ENCODE measurements at places on chromosomes 3 and 15. TPM values are rescaled to one million over a fixed set of nuclear protein-coding genes. Genes with fewer than 3 reads are reported as not detected.

GRCh38 chr3:23830869-23831484 is 25.2 kb downstream of the UBE2E1 start:
- no peaks in the 10 kb centered on the region for H3K36me3 ChIP-seq
- no peaks in the 10 kb centered on the region for H3K27me3 ChIP-seq
- peaks cover 50% of the 10 kb centered on the region for H3K4me1 ChIP-seq
- DNase-seq = no peak

DNA sequence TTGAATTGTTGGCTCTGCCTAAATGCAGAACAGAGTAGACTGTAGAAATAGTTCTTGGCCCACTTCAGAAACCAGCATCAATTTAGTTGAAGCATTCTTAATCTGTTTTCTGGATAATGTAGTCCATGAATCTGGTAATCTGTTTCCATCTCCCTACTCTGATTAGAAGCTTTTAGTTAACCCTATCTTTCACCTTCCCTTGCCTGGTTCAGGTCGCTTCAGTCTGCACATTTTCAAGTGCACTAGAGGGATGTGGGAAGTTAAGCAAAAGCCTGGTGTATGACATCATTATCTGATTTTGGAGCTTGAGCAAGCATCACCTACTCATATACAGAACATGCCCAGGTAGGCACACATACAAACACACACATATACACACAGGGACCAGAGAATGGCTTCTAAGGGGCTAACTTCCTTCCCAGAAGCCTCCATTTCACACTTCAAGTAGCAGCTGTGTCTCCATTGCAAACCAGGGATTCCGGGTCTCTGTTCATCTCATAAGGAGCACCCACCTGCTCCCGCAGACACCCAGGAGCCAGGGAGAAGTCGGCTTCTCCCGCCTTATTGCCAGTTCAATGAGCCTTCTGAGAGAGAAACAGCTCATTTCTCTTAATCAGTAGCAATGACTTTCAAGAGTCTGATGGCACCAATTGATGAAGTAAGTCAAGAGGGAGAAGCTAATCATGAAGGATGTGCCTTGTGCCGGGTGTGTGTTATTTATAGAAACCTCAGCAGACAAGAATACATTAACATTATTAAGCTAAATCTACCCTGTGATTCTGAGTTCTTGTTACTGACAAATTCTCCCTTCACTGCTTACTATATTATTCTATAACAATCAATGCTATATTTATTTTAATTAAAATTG is 347.9 kb upstream of the STAC start:
- H3K27me3 ChIP-seq = no peaks in the 10 kb centered on the region
- H3K36me3 ChIP-seq = no peaks in the 10 kb centered on the region

A4GNT gene
- not detected for total RNA-seq

DNA sequence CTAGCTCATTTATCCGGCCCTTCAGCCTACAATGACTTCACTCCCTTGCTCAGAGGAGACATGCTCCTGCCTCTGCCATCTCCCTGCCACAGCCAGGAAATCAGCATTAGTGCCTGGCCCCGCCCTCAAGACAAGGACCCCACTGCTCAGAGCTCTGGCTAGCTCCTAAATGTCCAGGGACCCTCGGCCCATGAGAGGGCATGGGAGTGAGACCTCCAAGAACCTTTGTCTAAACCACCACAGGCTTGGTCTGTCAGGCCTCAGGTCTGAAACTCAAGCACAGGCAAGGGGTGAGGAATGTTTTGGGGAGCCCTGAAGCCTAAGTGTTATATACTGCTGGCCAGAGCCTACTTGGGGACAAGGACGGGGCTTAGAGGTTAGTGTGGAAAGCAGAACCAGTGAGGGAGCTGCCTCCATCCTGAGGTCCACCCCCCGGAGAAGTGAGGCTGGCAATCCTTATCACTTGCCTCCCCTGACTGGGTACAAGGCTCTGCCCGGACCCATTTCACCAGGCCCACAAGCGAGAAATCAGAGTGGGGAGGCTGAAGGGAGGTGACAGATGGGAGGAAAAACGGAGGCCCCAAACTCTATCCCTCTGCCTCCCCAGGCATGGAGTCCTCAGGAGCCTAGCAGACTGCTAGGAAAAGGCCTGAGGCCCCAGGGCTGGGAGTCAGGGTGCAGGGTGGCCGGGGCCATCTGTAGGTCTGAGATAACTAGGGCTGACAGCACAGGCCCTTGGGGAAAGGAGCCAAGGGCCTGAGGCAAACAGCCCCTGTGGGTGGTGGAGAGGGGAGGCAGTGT is 18.8 kb downstream of the SHF start:
- no peak for DNase-seq
- H3K27me3 ChIP-seq = no peaks in the 10 kb centered on the region
- no peak overlapping the region for H3K4me3 ChIP-seq
- peak overlapping the region; percentile 97 for H3K27ac ChIP-seq

- no peaks in the 10 kb centered on the region for H3K27me3 ChIP-seq
- H3K4me3 ChIP-seq = no peak overlapping the region
- no peak for DNase-seq
- H3K27ac ChIP-seq = no peak overlapping the region
- H3K36me3 ChIP-seq = no peaks in the 10 kb centered on the region
These were observed 35.1 kb upstream of the PPARG start for GRCh38 chr3:12253516-12254343.

DNA sequence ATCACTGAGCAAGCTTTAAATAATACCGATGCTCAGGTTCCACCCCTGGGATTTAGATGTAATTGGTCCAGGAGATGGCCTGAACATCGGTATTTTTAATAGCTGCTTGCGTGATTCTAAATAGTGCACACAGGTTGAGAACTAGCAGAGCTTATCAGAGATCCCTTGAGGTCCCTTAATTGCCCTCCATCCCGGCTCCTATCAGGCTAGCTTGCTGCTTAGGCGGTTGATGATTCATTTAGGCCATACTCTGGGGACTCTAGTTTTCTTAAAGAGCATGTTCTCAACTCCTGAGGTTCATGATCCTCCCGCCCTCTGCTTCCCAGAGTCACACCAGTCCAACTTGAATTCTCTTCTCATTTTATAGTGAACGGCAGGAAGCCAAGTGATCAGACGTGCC is 280.3 kb downstream of the FEZF2 start:
- no peaks in the 10 kb centered on the region for H3K27me3 ChIP-seq
- H3K27ac ChIP-seq = no peak overlapping the region
- H3K36me3 ChIP-seq = no peaks in the 10 kb centered on the region
- no peak for DNase-seq

STX19 gene
- total RNA-seq = not detected

KBTBD8 gene
- total RNA-seq = 6.4 TPM

GABRR3 gene
- total RNA-seq = not detected

DNA sequence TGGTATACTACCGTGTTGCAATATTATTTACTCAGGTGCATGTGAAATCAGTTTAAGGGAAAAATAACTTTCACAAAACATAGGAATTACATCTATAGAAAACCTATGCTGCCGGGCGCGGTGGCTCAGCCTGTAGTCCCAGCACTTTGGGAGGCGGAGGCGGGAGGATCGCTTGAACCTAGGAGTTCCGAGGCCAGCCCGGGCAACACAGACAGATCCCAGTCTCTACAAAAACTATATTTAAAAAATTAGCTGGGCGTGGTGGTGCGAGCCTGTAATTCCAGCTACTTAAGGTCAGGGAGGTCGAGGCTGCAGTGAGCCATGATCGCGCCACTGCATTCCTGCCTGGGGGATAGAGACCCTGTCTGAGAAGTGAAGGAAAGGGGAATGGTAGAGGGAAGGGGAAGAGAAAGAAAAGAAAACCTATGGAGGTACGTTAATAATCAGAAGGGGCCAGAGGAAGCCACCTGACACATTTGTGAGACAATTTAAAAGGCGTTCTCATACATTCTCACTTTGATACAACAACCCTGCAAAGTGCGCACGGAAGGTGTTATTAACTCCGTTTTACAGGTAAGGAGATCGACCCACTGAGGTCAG is 456 bp upstream of the TMEM62 start:
- peak overlapping the region; percentile 95 for H3K4me3 ChIP-seq
- H3K4me1 ChIP-seq = peaks cover 15% of the 10 kb centered on the region
- no peaks in the 10 kb centered on the region for H3K27me3 ChIP-seq
- peak overlapping the region; percentile 88 for H3K27ac ChIP-seq
- H3K36me3 ChIP-seq = peaks cover 22% of the 10 kb centered on the region

GRCh38 chr3:188343894-188344293 is 189.9 kb downstream of the LPP start:
- H3K36me3 ChIP-seq = no peaks in the 10 kb centered on the region
- no peak for DNase-seq
- no peaks in the 10 kb centered on the region for H3K27me3 ChIP-seq
- no peak overlapping the region for H3K4me3 ChIP-seq
- peak overlapping the region; percentile 77 for H3K27ac ChIP-seq

GRCh38 chr15:70494852-70495571 is 268.3 kb downstream of the UACA start:
- peak; percentile 5 for DNase-seq
- H3K4me3 ChIP-seq = no peak overlapping the region
- H3K36me3 ChIP-seq = no peaks in the 10 kb centered on the region
- no peak overlapping the region for H3K27ac ChIP-seq
- no peaks in the 10 kb centered on the region for H3K27me3 ChIP-seq

GRCh38 chr15:89361451-89362202 is 27.0 kb upstream of the POLG start:
- no peaks in the 10 kb centered on the region for H3K36me3 ChIP-seq
- DNase-seq = peak; percentile 69
- no peak overlapping the region for H3K27ac ChIP-seq
- H3K27me3 ChIP-seq = peaks cover 60% of the 10 kb centered on the region
- no peaks in the 10 kb centered on the region for H3K4me1 ChIP-seq
- H3K4me3 ChIP-seq = no peak overlapping the region

GRCh38 chr3:42535981-42536784 is 33.7 kb downstream of the VIPR1 start:
- no peaks in the 10 kb centered on the region for H3K4me1 ChIP-seq
- H3K27me3 ChIP-seq = no peaks in the 10 kb centered on the region

DNA sequence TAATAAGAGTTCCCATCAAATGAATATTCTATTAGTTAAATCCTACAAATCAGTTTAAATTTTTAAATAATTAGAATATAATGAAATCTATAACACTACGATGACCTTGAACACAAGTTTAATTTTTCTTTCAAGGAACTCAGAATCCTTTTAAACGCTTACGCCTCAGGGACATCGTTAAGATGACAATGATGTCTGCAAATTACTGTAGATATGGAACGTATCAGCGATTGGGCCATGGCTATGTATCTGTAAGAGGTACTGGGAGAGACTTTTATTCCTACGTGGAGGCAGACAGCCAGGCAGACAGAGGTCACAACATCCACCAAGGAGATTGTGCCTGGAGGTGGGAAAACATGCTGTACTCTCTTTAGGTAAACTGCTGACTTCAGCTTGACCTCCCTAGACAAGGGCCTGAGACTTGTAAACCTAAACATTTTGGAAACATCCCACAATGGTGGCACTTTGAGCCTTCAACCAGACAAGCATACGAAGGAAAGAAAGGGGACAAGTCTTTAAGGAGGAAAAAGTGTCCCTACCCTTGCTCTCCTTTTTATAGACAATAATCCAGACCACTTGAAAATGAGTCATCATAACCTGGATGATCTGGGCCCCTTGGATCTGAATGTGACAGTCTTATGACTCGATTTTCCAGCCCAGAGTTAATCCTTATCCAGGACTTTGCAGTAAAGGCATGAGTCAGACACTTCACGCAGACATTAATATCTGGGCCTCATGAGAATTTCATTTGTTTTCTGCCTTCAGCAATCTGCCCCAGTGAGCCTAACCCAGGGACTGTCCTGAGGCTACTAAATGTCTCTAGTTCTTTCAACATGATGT is 6.8 kb upstream of the LDHAL6B start:
- no peak overlapping the region for H3K4me3 ChIP-seq
- no peaks in the 10 kb centered on the region for H3K27me3 ChIP-seq
- no peak for DNase-seq
- H3K4me1 ChIP-seq = no peaks in the 10 kb centered on the region

GP9 gene
- not detected for total RNA-seq

- H3K4me3 ChIP-seq = peak overlapping the region; percentile 82
- no peaks in the 10 kb centered on the region for H3K36me3 ChIP-seq
- no peaks in the 10 kb centered on the region for H3K27me3 ChIP-seq
- H3K4me1 ChIP-seq = peaks cover 22% of the 10 kb centered on the region
- DNase-seq = peak; percentile 50
These were observed 1.0 kb downstream of the PRKCD start for GRCh38 chr3:53161820-53162671.

DNA sequence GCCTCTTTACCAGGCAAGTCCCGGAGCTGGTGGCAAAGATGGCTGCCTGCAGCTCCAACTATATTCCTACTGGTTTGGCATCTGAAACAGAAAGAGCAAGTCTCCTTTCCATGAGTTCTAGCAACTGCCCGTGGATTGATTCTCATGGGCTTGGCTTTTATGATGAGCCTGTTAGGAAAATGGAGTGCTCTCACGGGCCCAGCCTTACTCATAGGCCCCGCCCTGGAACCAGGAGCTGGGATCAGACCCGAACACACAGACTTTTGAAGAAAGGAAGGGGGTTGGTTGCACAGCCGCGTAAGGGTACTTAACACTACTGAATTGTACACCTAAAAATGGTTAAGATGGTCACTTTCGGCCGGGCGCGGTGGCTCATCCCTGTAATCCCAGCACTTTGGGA is 2.9 kb downstream of the NRROS start:
- peaks cover 22% of the 10 kb centered on the region for H3K27me3 ChIP-seq
- no peak for DNase-seq
- H3K27ac ChIP-seq = no peak overlapping the region
- H3K4me3 ChIP-seq = no peak overlapping the region

GRCh38 chr3:158749526-158749925 is 17.3 kb upstream of the RARRES1 start:
- H3K27me3 ChIP-seq = no peaks in the 10 kb centered on the region
- H3K27ac ChIP-seq = no peak overlapping the region
- H3K36me3 ChIP-seq = peaks cover 3% of the 10 kb centered on the region
- no peak overlapping the region for H3K4me3 ChIP-seq
- H3K4me1 ChIP-seq = no peaks in the 10 kb centered on the region

- no peaks in the 10 kb centered on the region for H3K27me3 ChIP-seq
- H3K4me3 ChIP-seq = no peak overlapping the region
- no peak for DNase-seq
- H3K27ac ChIP-seq = no peak overlapping the region
- no peaks in the 10 kb centered on the region for H3K4me1 ChIP-seq
These were observed 66.1 kb upstream of the LIMD1 start for GRCh38 chr3:45528429-45528828.

DNA sequence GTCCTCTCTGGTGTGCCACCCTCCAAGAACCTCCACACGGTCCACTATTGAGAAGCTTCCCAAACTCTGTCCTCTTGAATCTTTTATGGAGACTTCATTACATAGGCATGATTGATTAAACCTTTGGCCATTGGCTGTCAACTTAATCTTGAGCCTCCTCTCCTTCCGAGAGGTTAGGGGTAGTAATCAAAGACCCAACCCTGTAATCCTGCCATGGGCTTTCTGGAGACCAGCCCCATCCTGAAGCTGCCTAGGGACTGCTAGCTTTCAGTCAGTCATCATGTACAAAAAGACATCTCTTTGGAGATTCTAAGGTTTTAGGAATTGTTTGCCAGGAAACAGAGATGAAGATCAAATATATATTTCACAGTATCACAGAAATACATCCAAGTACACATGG is 37.0 kb downstream of the APH1B start:
- DNase-seq = no peak
- H3K4me3 ChIP-seq = no peak overlapping the region
- H3K36me3 ChIP-seq = no peaks in the 10 kb centered on the region
- H3K27me3 ChIP-seq = no peaks in the 10 kb centered on the region
- H3K27ac ChIP-seq = no peak overlapping the region

CD80 gene
- 0.35 TPM for total RNA-seq

Measured in heart left ventricle (tissue), 16 donors.